ENCODE measurements at places on chromosomes 6 and 20. TPM values are rescaled to one million over a fixed set of nuclear protein-coding genes. Genes with fewer than 3 reads are reported as not detected.

TAGAP gene
- total RNA-seq: 0.05 TPM

OR2H1 gene
- total RNA-seq: not detected

ANKRD60 gene
- total RNA-seq: not detected

CDH26 gene
- 0.10 TPM for total RNA-seq

GPX5 gene
- not detected for total RNA-seq

CAGE1 gene
- total RNA-seq: not detected

ZC3H12D gene
- total RNA-seq: 0.05 TPM

VEGFA gene
- 57.0 TPM for total RNA-seq

Data from myocyte (in vitro differentiated cells).